ENCODE measurements at places on chromosomes 4 and X. TPM values are rescaled to one million over a fixed set of nuclear protein-coding genes. Genes with fewer than 3 reads are reported as not detected.

SMARCA5 gene
- total RNA-seq = 14.1 TPM

ADGRG4 gene
- not detected for total RNA-seq

HSPA4L gene
- total RNA-seq = 13.3 TPM

MAGEB1 gene
- not detected for total RNA-seq

PHKA2 gene
- total RNA-seq = 54.7 TPM

LEF1 gene
- total RNA-seq = 0.49 TPM

ZNF711 gene
- total RNA-seq = 0.23 TPM

PAGE4 gene
- not detected for total RNA-seq

MID1IP1 gene
- 59.8 TPM for total RNA-seq

DNA sequence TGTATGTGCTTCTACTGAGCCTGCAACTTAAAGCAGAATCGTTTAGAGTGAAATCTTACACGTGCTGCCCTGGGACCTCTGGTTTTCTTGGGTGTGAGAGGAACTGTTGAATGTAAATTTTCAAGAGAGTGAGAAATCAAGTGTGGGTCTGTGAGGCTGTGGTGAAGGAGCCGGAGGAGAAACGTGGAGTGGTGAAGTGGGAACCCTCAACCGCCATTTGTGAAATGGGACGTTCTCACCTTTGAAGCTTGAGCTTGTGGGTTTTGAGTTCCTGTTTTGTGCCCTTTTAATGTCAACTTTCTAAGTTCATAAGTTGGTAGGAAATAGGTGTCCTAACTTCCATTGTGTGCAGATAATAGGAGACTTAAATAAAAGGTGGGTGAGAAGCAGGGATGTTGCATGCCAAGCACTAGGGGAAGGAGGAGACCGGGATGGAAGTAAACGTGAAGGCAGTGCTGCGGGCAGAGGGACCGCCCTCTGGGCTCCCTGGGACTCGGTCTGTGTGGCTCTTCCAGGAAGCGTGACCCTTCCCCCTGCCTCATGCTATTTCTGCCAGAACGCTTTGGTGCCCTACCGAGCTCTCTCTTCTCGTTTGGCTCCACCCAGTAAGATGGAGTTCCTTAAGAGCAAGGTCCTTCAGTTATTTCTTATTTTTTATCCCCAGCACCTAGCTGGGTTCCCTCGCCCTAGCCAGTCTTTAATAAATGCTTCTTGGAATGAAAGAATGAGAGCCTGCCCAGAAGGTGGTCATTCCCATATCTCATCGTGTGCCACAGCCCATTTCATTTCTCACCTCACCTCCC lies 56.0 kb downstream of the TMEM131L start:
- no peak for DNase-seq

DNA sequence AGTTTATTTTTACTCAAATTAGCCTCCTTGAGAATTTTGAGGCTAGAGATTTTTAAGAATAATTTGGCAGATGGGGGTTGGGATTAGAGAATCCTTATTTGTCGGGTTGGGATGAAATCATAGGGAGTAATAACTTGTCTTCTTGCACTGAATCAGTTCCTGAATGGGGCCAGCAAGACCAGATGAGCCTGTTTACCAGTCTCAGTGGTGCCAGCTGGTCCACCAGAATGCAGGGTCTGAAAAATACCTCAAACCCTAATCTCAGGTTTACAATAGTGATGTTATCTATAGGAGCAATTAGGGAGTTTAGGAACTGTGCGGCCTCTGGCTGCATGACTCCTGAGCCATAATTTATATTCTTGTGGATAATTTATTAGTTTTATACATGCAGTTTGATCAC lies 705.9 kb upstream of the AGA start:
- no peak for DNase-seq

- no peak for DNase-seq
Measured at GRCh38 chr4:98745366-98745765, 87.0 kb upstream of the TSPAN5 start.

GRCh38 chr4:139763672-139764071 lies 98.1 kb downstream of the MGST2 start:
- no peak for DNase-seq

- DNase-seq = no peak
Measured at GRCh38 chrX:51024106-51024696, 113.7 kb downstream of the BMP15 start.

DNA sequence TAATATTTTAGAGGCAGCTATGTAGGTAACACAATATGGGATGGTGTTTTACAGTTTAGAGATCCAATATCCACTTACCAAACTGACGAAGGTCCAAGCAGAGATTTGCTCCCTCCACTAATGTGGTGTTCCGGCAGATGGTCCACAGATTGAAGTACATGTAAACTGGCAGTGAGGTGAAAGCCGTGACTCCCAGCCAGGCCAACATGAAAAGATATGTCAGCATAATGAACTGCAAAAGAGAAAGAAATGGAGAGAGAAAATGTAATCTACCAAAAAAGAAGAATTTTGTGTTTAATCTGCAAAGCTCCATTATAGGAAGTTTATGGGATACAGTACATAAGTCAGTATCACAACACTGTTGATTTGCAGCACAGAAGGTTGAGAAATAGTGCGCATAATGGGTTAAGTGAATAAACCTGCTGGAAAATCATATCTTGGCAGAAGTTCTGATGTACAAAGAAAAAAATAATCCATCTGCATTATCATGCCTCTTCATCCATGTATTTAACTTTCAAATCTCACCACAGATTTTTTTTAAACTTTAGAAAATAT lies 160.2 kb downstream of the GPM6A start:
- DNase-seq = no peak

DNA sequence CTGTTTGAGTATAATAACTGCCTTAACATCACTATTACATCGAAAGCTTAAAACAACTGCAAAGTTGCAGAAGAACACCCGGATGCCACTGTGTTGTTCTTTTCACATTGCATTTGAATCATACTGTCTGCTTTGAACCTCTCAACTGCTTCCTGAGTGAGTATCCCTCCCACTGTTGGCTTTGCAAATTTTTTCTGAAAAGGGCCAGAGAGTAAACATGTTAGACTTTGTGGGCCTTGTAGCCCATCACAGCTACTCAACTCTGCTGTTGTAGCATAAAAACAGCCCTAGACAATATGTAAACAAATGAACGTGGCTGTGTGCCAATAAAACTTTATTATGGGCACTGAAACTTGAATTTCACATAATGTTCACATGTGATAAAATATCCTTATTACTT lies 76.1 kb downstream of the NSG1 start:
- no peak for DNase-seq

GRCh38 chrX:54529151-54529550 lies 868 bp upstream of the GNL3L start:
- no peak for DNase-seq

GRCh38 chr4:44761306-44761705 lies 35.0 kb upstream of the GNPDA2 start:
- no peak for DNase-seq

DNA sequence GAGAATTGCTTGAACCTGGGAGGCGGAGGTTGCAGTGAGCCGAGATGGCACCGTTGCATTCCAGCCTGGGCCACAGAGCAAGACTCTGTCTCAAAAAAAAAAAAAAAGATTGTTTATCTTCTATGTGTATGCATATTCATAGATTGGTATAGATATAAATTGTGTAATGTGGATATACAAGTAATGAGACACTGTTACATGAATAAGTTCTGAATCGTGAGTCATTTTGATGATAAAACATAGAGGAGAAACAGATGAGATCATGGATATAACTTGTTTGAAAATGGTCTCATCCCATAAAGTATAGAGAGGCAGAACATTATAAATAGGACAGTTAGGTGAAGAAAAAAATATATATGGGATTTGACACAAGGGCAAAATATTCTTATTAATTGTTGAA lies 628.0 kb downstream of the IL1RAPL1 start:
- no peak for DNase-seq

- DNase-seq = no peak
Measured at GRCh38 chrX:69564665-69565064, 51.2 kb upstream of the EDA start.

DNA sequence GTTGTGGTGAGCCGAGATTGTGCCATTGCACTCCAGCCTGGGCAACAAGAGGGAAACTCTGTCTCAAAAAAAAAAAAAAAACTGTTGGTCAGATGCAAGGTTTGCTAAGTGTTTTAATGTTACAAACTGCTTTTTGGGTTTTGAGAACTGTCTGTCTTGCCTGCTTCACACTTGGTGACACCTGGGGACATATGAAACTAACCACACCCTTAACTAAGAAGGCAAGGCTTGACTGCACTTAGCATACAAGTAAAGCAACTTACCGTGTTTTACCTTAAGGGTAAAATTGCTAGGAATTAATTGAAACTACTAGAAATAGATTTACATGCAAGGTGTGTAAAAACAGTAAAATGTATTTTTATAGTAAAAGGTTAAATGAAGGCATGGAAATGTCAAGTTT lies 180.4 kb downstream of the OR13H1 start:
- DNase-seq = no peak

GRCh38 chr4:83618431-83618830 lies 82.5 kb downstream of the GPAT3 start:
- peak; percentile 28 for DNase-seq

DNA sequence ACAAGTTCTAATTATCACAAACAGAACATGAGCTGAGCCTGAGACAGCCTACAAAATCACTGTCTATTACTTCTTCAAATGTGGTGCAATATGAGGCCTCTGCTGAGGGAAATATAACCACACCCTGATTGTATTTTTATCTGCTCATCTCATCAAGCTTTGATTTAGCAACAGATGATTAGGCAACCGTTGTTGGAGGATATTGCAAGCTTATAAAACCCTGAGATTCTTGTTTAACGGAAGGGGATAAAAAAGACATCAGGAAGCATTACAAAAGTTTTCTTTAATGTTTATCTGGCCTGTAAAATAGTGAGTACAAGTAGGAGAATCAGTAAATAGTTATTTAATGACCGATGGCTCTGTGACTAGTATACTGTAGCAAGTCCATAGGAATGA lies 108.5 kb downstream of the ZNF330 start:
- no peak for DNase-seq

DNA sequence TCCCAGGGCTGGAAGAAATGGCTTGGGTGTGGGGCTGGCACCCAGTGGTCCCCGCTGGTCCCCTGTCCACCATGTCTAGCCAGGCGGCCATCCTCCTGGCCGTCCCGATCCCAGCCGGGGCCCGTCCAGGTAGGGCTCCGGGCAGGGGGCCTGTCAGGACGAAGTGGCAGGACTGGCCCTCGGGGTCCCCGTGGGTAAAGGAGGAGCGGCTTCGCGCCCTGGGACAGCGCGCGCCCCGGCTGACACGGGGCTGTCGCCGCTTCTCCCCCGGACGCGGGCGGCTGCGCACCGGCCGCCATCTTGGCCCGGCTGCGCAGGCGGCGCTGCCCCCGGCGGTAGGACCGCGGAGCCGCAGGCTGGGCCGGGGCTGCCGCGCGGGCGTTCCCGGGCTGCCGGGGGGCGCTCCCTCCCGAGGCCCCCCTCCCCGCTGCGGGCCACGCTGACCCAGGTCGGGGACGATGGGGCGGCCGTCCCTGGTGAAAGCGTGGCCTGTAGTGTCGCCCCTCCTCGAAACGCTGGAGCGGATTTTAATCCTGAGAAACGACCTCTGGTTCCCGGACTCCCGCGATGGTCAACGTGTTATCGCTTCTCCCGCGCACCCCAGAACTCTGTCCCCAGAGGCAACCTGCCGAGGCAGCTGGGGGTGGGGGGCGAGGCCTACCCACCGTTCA lies 60.4 kb upstream of the BCOR start:
- peak; percentile 59 for DNase-seq

- no peak for DNase-seq
Measured at GRCh38 chr4:103207673-103208072, 9.5 kb upstream of the CENPE start.

DNA sequence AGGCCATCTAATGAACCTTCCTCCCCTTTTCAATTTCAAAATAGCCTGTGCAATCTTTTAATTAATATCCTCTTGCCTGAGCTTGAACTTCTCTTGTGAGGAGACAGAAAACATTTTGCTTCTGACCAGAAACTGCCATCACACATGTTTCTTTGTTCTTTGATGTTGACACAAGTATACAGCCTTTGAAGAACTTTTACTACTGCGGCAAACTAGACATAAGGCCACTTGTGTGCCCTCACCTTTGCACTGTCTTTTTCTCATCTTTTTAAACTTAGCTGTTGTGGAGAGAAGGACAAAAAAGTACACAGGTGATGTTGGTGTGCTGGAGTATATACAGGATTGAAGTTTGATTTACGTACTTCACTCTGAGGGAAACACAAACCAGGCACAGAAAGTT lies 116.3 kb upstream of the C1GALT1C1 start:
- no peak for DNase-seq

DNA sequence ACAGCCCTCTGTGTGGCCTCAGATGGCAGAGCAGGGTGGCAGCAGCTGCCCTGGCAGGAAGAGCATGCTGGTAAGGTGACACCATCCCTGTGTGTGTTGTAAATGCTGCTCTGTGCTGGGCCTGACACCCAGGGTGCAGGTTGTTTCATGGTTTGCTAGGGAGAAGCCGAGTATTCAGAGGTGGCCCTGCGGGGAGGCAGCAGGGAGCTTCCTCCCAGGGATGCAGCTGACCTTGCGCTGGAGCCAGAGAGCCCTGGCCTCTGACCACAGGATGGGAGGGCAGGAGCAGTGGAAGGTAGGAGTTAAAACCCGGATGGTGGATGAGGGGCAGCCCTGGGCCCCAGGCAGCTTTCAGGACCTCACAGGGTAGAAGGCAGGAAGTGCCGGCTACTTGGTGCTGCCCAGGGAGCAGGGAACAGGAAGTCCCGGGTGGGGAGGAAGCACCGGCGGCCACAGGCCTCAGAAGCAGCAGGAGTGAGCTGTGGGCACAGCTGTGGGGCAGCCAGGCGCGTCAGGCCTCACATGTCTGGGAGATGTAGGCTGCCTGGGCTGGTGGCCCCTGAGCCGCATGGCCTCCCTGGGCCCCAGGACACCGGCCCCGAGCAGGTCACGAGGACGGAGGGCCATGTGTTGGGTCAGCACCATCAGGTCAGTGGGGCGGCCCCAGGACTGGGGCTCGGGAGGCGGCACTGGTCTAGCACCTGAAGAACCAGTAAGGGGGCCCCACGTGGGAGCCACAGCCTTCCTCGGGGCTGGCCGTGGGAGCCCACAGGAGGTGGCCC lies 19.1 kb downstream of the SH3BP2 start:
- peak; percentile 73 for DNase-seq

DNA sequence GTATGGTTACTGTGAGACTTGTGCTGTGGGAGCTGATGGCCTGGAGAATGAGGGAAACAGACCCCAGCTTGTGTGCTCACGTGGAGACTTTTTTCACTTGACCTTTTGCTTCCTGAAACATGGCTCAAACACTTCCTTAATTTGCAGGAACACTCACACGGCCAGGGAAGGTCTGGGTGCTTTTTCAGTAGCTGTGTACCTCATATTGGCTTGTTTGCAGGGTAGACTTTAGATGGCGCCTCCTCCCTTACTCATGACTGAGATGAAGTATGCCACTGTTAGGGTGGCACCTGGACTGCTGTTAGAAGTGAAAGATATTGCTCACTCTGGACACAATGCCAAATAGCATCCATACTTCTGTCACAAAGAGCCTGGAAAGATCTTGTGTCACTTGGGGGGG lies 75.7 kb upstream of the WDR1 start:
- no peak for DNase-seq
